ENCODE measurements at places on chromosomes 11 and 22. TPM values are rescaled to one million over a fixed set of nuclear protein-coding genes. Genes with fewer than 3 reads are reported as not detected.

DNA sequence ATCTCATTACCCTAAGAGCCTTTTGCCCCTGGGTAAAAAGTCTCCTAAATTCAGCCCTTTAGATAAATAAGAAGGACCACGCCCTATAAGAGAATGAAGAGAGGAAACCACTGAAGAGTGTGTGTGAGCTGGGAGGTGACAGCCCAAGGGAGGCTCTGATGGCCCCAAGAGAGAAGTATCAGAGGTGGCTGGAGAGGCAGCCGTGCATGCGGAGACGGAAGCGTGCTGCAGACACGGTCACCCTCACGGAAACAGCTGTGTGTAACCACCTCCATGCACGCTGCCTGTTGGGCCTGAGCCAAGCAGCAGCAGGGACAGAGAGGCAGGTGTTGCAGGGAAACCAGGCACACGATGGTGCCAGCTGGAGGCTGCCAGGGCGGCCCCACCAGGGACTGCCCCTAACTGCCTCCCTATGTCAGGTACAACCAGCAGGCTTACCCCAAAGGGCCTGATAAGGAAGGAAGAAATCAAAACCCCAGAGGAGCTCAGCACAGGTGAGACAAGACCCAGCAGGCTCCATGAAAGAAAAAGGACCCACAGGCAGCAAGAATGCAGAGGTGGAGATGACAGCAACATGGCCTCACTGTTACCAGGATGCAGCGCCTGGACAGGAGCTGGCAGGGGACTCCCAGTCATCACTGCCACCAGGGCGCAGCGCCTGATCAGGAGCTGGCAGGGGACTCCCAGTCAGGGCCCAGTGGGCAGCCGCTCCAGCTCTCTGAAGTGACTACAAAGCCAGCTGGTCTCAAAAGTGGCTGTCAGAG, 7.8 kb downstream of the LARGE2 start:
- no peak for DNase-seq
- H3K4me3 ChIP-seq, result no peak overlapping the region
- H3K27me3 ChIP-seq, result no peaks in the 10 kb centered on the region
- no peaks in the 10 kb centered on the region for H3K36me3 ChIP-seq

DNA sequence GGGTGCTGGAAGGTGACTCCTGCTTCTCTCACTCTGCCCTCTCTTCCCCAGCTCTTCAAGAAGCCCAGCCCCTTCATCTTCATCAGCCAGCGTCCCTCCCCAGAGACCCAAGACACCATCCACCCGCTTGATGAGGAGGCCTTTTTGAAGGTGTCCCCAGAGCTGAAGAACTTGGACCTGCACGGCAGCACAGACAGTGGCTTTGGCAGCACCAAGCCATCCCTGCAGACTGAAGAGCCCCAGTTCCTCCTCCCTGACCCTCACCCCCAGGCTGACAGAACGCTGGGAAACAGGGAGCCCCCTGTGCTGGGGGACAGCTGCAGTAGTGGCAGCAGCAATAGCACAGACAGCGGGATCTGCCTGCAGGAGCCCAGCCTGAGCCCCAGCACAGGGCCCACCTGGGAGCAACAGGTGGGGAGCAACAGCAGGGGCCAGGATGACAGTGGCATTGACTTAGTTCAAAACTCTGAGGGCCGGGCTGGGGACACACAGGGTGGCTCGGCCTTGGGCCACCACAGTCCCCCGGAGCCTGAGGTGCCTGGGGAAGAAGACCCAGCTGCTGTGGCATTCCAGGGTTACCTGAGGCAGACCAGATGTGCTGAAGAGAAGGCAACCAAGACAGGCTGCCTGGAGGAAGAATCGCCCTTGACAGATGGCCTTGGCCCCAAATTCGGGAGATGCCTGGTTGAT, 12.6 kb downstream of the IL10RA start:
- no peaks in the 10 kb centered on the region for H3K36me3 ChIP-seq
- no peak overlapping the region for H3K27ac ChIP-seq
- H3K4me3 ChIP-seq, result no peak overlapping the region
- no peaks in the 10 kb centered on the region for H3K27me3 ChIP-seq

RBFOX2 gene
- total RNA-seq, result 81.0 TPM

TMEM184B gene
- 65.9 TPM for total RNA-seq

ROBO4 gene
- total RNA-seq, result 29.7 TPM

GRCh38 chr11:1603629-1604028, 4.6 kb downstream of the KRTAP5-3 start:
- H3K27me3 ChIP-seq, result no peaks in the 10 kb centered on the region
- H3K27ac ChIP-seq, result no peak overlapping the region
- no peak for DNase-seq
- no peaks in the 10 kb centered on the region for H3K4me1 ChIP-seq

GRCh38 chr11:77568306-77568705, 21.4 kb upstream of the AQP11 start:
- no peak overlapping the region for H3K27ac ChIP-seq
- H3K36me3 ChIP-seq, result no peaks in the 10 kb centered on the region
- DNase-seq, result no peak

RAB38 gene
- total RNA-seq, result 56.8 TPM

- H3K4me3 ChIP-seq, result no peak overlapping the region
- no peaks in the 10 kb centered on the region for H3K36me3 ChIP-seq
- peak overlapping the region; percentile 66 for H3K27ac ChIP-seq
- H3K27me3 ChIP-seq, result no peaks in the 10 kb centered on the region
- H3K4me1 ChIP-seq, result no peaks in the 10 kb centered on the region
Measured at GRCh38 chr11:61912530-61912898, 4.9 kb downstream of the RAB3IL1 start.

ATG16L2 gene
- total RNA-seq, result 20.7 TPM

GRCh38 chr22:19525666-19526065, 1.5 kb upstream of the CLDN5 start:
- peak overlapping the region; percentile 59 for H3K27ac ChIP-seq
- H3K4me1 ChIP-seq, result no peaks in the 10 kb centered on the region
- no peaks in the 10 kb centered on the region for H3K27me3 ChIP-seq
- no peaks in the 10 kb centered on the region for H3K36me3 ChIP-seq

TP53AIP1 gene
- total RNA-seq, result not detected

KRTAP5-1 gene
- not detected for total RNA-seq

- H3K36me3 ChIP-seq, result no peaks in the 10 kb centered on the region
- no peak overlapping the region for H3K4me3 ChIP-seq
- H3K27ac ChIP-seq, result no peak overlapping the region
- no peaks in the 10 kb centered on the region for H3K4me1 ChIP-seq
- no peak for DNase-seq
Measured at GRCh38 chr11:113540416-113541330, 65.5 kb upstream of the DRD2 start.

DNA sequence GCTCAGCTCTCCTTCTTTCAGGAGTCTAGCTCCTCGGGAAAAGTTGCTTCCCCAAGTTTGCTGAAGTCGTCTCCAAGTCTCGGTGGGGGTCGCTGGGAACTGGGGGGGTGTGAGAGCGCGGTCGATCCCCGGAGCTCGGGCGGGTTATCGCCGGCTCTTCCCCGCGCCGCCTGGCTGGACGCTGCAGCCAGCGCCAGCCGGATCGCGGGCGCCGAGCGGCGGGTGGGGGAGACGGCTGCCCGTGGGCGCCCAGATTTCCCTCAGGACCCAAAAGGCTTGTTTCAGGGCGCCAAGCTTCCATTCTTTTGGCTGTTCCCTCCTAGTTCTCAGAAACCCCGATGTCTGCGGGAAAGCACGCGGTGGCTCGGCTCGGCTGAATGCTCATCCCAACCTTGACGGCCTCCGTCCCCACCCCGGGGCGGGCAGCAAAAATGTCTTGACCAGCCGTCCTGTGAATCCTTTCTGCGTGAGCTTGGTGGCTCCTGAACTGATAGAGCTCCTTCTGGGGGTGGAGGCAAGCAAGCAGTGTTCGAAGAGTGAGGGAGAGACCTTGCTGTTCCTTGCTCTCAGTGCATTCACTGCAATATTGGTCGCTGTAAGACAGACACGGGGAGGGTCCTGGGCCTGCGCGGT, 1.7 kb downstream of the ZBTB16 start:
- H3K4me3 ChIP-seq, result peak overlapping the region; percentile 98
- no peaks in the 10 kb centered on the region for H3K27me3 ChIP-seq
- H3K4me1 ChIP-seq, result peaks cover 16% of the 10 kb centered on the region

- H3K27ac ChIP-seq, result peak overlapping the region; percentile 65
- H3K27me3 ChIP-seq, result no peaks in the 10 kb centered on the region
- H3K4me1 ChIP-seq, result peaks cover 22% of the 10 kb centered on the region
- DNase-seq, result no peak
- no peaks in the 10 kb centered on the region for H3K36me3 ChIP-seq
Measured at GRCh38 chr22:28139516-28139915, 220.5 kb upstream of the PITPNB start.

- H3K4me3 ChIP-seq, result no peak overlapping the region
- no peaks in the 10 kb centered on the region for H3K27me3 ChIP-seq
- no peak overlapping the region for H3K27ac ChIP-seq
- H3K36me3 ChIP-seq, result no peaks in the 10 kb centered on the region
Measured at GRCh38 chr11:73189723-73190556, 28.1 kb upstream of the P2RY2 start.

GRCh38 chr11:129313541-129314297, 61.9 kb upstream of the BARX2 start:
- no peak overlapping the region for H3K27ac ChIP-seq
- H3K4me3 ChIP-seq, result no peak overlapping the region
- DNase-seq, result no peak
- H3K27me3 ChIP-seq, result no peaks in the 10 kb centered on the region
- H3K36me3 ChIP-seq, result no peaks in the 10 kb centered on the region

GRCh38 chr11:68002938-68003845, 705 bp downstream of the UNC93B1 start:
- H3K36me3 ChIP-seq, result no peaks in the 10 kb centered on the region
- peak overlapping the region; percentile 54 for H3K4me3 ChIP-seq
- H3K4me1 ChIP-seq, result no peaks in the 10 kb centered on the region
- H3K27ac ChIP-seq, result peak overlapping the region; percentile 55

GRCh38 chr22:27213294-27213693, 555.9 kb downstream of the MIAT start:
- no peaks in the 10 kb centered on the region for H3K36me3 ChIP-seq
- H3K27me3 ChIP-seq, result no peaks in the 10 kb centered on the region
- H3K27ac ChIP-seq, result peak overlapping the region; percentile 81
- H3K4me3 ChIP-seq, result no peak overlapping the region
- H3K4me1 ChIP-seq, result no peaks in the 10 kb centered on the region

PGA4 gene
- total RNA-seq, result 5.2 TPM

- H3K4me3 ChIP-seq, result no peak overlapping the region
- H3K27ac ChIP-seq, result no peak overlapping the region
- no peak for DNase-seq
- no peaks in the 10 kb centered on the region for H3K4me1 ChIP-seq
- H3K27me3 ChIP-seq, result no peaks in the 10 kb centered on the region
Measured at GRCh38 chr11:116866804-116867455, 29.5 kb upstream of the APOA1 start.

Measured in uterus (tissue), 4 donors.